ENCODE measurements at places on chromosomes 11 and 22.

GRCh38 chr11:36478700-36479329 is 31.3 kb downstream of the TRAF6 start:
- peak; percentile 57 for DNase-seq

- no peak for DNase-seq
These were observed 52.4 kb downstream of the CACNA1I start for GRCh38 chr22:39622881-39623367.

- no peak for DNase-seq
These were observed 3.6 kb upstream of the C11orf86 start for GRCh38 chr11:66971488-66971887.

DNA sequence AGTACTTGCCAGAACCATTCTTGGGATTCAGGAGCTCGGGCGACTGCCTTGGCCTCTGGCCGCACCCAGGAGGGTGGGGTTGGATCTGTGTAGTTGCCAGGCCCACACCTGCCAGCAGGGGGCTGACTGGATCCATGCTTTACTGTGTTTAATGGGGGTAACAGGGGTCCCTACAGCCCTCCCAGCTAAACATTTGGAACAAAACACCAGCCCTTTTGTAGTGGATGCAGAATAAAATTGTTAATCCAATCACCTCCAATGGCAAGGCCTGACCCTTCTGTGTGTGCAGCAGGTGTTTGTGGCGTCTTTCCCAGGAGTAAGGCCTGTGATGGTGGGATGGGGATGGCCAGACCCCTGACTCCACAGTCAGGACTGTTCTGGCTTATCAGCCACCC is 22.5 kb downstream of the SUN2 start:
- no peak for DNase-seq

- peak; percentile 77 for DNase-seq
These were observed 86.0 kb downstream of the RPS6KA4 start for GRCh38 chr11:64444838-64445441.

DNA sequence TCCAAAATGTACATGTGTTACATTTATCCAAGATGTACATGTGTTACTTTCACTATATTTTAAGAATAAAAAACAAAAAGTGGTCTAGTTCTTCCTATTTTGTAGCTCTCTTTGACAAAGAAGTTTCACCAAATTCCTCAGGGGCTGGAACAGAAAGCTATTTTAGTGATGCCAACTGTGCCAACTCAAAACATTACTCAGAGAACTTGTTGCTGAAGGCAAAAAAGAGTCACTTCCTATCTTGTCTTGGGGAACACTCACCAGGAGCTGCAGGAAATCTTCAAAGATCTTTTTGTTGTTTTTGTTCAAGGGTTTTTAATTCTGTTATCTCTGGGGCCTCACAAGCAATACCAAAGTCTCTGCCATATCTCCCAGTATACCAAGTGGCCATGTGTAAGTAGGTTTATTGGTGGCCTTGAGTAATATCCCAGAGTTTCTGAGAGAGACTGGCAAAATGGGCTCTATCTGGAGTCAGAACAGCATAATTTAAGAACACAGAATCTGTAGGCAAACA is 13.6 kb upstream of the EED start:
- DNase-seq: no peak

GRCh38 chr11:118439646-118440045 is 3.4 kb downstream of the KMT2A start:
- no peak for DNase-seq

DNA sequence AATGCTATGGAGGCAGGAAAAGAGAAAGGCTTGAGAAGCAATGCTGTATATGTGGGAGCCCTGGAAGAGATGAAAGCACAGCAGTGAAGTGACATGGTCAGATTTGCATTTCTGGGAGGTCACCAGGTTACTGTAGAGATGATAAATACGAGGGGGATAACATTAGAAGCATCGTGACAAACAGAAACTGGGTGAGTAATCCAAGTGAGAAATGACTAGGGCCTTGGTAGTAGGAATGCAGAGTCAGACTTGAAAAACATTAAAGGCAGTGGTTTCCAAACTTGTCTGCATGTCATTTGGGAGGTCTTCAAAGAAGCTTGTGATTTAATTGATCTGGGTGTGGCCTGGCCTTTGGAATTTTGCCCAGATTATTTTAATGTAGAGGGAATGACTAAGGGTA is 43.9 kb downstream of the CCDC34 start:
- peak; percentile 67 for DNase-seq

DNA sequence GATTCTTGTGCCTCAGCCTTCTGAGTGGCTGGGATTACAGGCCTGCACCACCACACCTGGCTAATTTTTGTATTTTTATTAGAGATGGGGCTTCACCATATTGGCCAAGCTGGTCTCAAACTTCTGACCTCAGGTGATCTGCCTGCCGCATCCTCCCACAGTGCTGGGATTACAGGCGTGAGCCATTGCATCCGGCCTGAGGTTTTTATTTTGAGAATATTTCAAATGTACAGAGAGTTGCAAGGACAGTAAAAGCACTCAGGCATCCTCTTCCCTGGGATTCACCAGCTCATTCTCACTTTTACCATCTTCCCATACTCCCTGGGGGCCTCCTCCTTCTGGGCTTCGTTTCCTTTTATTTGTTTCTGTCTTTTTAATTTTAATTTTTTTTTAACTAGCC is 12.1 kb downstream of the MED15 start:
- no peak for DNase-seq

GRCh38 chr22:46619240-46619829 is 851 bp upstream of the GRAMD4 start:
- DNase-seq: no peak

DNA sequence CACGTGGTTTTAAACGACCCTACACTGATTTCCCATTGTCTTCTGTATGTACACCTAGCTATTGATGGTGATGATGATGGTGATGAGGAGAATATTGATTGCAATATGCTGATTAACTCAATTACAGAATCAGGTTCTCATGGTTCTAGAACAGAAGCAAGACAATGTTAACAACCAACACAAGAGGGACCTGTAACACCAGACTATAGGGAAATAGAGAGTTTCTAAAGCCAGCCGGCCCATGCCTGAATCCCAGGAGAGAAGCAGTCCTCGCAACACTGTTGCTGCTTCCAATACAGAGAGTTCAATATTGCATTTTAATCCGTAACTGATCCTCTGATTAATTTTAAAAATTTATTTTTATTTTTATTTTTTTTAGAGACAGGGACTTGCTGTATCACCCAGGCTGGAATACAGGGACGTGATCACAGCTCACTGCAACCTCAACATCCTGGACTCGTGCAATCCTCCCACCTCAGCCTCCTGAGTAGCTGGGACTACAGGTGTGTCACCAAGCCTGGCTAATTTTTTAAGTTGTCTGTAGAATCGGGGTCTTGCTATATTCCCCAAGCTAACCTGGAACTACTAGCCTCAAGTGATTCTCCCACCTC is 22.2 kb upstream of the UBASH3B start:
- peak; percentile 50 for DNase-seq

DNA sequence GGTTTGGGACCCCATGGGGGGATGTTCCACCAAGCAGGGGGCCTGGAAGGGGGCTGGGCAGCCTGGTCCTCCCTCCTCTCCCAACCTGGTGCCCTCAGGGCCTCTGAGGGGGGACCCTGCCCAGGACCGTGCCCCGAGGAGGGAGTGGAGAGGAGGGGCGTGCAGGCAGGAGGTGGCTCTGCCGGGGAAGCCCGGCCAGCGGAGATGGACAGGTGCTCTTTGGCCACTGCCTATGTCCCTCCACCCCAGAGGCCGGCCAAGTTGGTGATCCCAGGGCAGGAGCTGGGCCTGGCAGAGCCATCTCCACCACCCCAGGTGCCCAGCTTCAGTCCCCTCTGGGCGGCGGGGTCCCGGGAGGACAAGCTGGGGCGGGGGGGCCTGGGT is 2.4 kb downstream of the MUC2 start:
- no peak for DNase-seq

DNA sequence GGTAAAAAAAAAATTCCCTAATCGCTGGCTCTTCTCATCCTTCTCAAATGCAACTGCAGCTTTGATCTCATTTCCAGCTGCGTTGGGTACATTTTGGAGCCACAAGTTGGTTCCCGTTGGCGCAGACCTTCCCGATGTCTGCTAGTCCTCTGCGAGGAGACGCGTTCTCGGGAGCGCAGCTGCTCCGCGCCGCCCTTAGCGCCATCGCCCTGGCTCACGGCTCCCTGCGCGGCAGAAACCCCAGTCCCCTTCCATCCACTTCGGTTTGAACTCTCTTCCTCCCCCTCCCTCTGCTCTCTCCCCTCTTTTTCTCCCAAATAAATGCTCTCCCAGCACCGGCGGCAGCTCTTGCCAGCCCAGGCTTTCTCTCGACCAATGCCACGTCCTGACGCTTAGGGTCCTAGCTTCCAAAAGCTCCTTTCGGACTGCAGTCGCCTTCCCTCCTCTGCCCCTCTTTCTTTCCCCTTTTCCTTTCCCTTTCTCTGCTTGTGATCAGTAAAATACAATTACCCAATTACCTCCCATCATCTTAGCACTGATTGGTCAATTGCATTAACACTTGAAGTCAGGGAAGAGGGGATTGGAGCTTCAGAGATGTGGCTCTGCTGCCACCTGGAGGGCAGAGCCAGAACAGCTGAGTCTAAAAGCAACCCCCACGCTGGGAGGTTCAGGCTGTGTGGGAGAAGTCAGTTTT is 1165.7 kb downstream of the LRRC4C start:
- DNase-seq: peak; percentile 81

- no peak for DNase-seq
These were observed 11.3 kb upstream of the GDPD5 start for GRCh38 chr11:75536786-75537641.

GRCh38 chr11:64358907-64359711 is at the start of gene RPS6KA4:
RPS6KA4 (plus strand) TSS chr11:64359162; CDS start chr11:64359236, 74 bp downstream.
- DNase-seq: peak; percentile 54

DNA sequence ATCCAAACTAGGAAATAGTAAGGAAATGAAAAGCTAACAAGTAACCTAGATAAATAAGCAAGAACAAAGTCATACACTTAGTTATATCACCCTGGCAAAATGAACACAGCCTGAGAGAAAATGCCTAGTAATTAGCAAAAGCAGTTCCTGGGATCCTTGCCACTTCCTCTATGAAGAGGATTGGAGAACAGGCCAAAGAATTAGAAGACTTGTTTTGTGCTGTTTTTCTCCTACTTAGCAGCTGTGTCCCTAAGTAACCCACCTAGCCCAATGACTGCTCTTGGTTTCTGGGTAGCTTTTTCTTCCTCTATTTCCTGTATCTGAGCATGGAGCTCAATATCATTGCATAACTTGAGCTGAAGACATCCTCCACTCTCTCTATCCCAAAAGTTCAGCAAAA is 713.9 kb downstream of the ETS1 start:
- DNase-seq: no peak

DNA sequence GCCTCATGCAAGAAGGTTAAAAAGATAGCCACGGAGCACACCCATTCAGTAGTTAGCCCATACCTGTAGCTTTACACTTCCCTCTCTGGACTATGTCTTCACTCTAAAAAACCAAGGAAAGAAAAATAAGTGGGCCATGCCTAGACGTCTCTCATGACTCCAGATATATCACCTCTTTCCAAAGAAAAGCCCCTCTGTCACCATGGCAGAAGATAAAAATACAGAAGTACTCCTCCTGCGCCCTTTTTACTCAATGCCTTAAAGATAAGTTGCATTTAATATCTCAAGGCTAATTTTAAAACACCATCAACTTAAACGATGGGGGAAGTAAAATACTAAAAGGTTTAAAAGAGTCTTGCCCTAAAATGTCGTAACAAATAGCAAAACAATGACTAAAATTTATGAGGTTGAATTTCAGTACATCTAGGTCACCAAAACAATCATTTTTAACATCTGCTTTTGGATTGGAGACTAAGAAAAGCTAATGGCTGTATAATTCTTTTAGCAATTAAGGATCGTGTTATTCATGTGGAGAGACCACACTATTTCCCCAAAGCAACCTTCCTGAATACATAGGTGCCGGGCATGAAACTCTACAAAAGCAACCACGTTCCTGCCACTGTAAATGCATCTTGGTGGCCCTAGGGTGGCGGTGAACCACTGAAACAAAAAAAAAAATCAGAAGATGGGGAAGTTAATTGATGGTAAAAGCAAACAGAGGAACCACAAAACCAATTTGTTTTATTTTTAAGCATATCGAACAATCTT is 46.0 kb downstream of the CELF1 start:
- DNase-seq: no peak

DNA sequence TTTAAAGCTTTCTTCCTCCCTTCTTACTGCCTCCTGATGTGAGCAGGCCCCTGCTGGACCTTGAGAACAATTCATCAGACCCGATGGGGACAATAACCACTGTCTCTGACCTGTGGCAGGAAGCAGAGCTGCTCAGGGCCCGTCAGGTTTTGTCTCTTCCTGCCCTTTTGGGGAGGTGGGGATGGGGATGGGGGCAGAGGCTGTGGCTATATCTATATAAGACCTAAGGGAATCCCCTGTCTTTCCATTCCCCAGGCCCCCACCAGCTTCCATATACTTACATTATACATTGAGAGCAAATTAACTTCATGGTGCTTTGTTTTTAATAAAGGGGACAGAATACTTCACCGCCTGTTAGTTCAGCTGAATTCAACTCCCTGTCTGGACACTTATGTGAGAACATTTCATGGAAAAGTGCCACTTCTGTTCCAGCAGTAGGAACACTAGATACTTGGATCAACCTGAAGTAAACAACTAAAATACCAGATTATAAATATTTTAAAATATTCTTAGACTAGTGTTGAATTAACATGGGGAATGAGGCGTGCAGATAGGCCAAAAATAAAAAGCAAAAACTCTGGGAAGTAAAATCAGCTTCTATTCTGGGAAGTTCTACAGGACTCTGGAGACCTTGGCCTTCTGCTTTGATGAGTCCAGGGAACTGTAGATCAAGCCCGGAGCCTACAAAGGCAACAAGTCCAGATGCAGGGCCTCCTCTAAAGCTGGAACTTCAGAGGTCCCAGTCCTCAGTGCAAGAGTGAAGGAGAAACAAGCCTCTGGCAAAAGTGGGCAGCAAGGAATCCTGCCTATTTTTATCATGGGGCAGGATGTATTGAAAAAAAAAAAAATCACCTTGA is 11.1 kb downstream of the ZP1 start:
- DNase-seq: no peak

Measured in SW480 (cell line).